ENCODE measurements at places on chromosomes 6 and 20.

DNA sequence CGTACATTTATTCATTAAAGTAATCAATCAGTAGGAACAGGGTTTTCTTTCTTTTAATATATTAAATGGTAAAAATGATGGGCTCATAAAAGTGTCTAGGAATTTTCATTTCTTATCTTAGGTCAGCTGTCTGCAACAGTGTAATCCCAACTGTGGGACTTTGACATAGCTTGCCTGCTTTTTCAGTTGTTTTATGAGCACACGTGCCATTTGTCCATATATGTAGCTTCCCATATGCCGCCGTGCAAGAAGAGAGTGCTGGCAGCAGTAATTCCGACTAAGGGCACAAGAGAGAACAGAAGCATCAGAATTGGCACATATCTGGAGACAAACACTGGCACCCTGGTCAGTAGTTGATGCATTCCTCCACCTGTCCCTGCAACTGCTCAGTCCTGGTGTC, 20.9 kb upstream of the EEF1E1 start:
- DNase-seq: no peak

DNA sequence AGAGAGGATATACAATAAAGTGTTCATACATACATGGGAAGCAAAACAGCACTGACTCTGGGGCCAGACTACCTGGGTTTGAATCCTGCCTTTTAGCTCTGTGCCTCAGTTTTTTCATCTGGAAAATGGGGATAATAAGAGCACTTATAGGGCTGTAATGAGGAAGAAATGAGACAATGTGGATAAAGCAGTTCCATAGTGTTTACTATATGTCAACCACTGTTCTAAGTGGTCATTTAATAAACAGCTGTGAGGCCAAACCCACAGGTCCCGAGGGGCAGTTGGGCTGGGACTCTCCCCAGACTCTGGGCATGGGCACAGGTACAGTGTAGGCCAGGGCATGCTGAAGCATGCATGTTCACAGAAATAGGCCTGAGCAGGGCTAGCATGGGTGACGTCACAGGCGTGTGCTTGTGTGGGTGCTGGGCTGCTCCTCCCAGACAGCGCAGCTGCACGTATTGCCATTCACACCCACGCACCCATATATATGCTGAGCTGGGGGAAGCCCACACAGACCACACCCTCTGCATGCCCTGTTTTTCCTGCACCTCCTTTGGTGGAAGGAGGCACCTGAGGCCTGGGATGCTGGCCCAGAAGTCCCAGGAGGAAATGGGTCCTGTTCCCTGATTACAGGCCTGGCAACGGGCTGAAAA, 3.5 kb upstream of the PLCG1 start:
- no peak for DNase-seq

GRCh38 chr6:40550202-40551101, 36.7 kb downstream of the LRFN2 start:
- no peak for DNase-seq

DNA sequence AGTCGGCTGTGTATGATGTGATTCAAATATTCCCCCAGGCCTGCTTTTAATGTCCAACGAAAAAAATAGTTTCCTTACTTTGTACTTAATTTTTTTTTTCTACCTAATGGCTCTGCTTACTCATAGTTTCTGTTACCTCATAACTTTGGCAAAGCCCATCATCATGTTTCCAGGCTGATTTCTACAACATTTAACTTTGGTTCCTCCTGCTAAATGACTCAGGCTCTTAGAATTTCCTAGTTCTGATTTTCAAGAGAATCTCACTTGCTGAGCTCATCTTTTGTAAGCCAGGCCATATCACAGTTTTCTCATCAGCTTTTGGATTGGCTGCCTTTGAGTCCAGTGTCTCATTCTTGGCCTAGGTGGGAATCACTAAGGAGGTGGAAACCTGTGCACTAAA, 323.1 kb downstream of the HDGFL1 start:
- no peak for DNase-seq

DNA sequence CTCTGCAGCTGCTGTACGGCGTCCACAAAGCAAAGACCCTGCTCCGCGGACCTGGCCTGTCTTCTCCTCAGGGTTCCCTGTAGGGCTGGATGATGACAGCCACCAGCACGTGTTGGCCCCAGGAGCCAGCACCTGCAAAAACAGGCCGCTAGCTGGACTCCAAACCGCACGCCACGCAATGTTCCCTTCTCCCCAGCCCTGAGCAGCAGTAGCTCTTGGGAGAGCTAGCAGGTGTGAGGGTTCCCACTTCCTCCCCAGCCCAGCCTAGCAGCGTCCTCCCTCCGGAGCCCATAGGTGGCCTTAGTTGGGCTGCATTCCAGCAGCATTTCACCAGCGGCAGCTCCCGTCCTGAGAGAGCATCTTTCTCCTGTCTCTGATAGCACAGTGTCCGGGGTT, 42.3 kb downstream of the DACT2 start:
- no peak for DNase-seq

DNA sequence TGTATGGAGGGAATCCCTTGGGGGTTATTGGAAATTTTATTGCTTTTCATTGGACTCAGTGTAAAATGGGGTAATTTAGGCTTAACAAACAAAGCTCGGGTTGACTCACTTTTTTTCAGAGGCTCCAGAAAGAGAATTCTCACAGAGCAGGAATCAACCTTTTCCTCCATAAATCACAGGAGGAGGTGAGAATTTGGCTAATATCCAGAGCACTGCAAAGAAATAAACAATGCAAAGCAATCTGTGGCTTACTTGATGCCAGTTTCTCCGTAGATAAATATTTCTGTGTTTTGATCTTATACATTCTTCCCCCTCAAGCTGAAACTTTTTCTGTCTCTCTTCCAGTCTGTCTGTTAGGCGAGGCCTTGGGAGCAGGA, 176.6 kb downstream of the TSHZ2 start:
- DNase-seq: no peak

GRCh38 chr6:169934699-169935347, 183.4 kb downstream of the ERMARD start:
- no peak for DNase-seq
